AG04449 (cell line): ENCODE measurements at places on chromosomes 6 and 20.
A peak's percentile ranks its signal among the peaks of the same experiment; 100 is the strongest.

DNA sequence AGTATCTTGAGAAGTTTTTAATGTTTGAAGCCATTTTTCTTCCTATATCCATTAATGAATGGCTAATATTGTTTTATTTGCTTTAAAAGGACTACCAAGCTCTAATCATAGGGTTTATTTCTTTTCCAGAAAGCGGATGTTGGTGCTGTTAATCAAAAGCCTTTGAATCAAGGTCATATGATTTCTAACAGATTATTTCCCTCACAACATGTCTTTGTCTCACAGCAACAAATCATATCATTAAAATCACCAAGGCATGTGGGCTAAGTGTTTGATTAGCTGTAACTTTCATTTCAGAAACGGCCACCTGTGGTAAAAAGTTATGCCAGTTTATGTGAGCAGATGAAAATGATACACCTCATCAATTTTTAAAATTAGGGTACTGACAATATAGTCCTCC, 21.7 kb downstream of the TRAF3IP2 start:
- no peak for DNase-seq

GRCh38 chr6:69122407-69122773, 487.3 kb downstream of the ADGRB3 start:
- DNase-seq = no peak

GRCh38 chr6:33212857-33213165, 4.5 kb downstream of the RING1 start:
- DNase-seq = no peak

- DNase-seq = no peak
These were observed 347.9 kb upstream of the SPTLC3 start for GRCh38 chr20:12660918-12661317.

- no peak for DNase-seq
These were observed 106.3 kb downstream of the NKAIN2 start for GRCh38 chr6:123909989-123910388.

- no peak for DNase-seq
These were observed 20.9 kb upstream of the PNPLA1 start for GRCh38 chr6:36248980-36249379.

DNA sequence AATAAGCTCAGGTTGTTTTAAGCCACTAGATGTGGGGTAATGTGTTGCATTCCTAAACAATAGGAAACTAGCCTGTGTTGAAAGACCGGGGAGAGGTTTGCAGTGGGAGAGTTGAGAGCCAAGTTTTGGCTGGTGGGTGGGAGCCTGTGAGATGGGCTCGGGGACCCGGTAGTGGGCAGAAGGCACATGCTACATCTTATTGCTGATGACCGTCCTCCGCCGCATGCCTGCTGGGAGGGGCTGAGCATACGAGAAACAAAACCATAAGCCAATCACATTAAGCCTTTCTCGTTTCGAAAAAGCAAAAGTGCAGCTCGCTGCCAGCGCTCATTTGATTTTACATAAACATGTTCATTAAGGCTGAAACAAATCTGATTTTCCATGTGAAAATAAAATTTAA, 57.4 kb upstream of the MPC1 start:
- no peak for DNase-seq

DNA sequence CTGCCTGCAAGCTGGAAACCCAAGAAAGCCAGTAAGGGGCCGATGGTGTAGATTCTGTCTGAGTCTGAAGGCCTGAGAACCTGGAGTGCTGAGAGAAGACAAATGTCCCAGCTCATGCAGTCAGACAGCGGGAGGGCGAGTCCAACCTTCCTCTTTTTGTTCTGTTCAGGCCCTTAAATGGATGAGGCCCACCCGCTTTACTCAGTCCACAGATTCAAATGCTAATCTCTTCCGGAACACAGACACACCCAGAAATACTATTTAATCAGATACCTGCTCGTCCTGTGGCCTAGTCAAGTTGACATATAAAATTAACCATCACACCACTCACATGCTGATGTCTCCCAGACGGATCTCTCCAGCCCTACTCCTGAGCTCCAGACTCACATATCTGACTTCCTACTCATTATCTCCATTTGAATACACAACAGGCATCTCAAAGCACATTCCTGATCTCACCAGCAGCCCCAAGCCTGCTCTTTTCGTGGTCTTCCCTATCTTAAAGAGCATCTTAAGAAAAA, 26.7 kb upstream of the SRC start:
- DNase-seq = peak; percentile 57

- DNase-seq = no peak
These were observed 46.3 kb downstream of the MCM8 start for GRCh38 chr20:5996765-5997164.

GRCh38 chr6:139638179-139638941, 263.9 kb upstream of the CITED2 start:
- DNase-seq = no peak

DNA sequence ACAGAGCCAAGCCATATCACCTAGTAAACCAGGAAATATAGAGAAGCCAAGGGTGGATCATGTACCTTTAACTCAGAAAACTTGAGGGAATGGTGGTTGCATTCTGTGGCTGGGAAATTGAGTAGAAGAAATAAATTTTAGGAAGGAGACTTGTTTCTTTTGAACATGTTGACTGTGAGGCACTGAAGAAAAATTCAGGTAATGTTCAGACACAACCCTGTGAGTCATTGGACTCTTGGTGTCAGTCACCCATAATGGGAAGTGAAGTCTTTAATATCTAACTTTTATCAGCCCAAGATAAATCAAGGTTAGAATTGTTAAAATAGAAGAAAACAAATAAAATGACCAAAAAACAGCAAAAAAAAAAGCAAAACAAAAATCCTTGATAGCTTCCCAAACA, 98.8 kb upstream of the GRIK2 start:
- DNase-seq = no peak

DNA sequence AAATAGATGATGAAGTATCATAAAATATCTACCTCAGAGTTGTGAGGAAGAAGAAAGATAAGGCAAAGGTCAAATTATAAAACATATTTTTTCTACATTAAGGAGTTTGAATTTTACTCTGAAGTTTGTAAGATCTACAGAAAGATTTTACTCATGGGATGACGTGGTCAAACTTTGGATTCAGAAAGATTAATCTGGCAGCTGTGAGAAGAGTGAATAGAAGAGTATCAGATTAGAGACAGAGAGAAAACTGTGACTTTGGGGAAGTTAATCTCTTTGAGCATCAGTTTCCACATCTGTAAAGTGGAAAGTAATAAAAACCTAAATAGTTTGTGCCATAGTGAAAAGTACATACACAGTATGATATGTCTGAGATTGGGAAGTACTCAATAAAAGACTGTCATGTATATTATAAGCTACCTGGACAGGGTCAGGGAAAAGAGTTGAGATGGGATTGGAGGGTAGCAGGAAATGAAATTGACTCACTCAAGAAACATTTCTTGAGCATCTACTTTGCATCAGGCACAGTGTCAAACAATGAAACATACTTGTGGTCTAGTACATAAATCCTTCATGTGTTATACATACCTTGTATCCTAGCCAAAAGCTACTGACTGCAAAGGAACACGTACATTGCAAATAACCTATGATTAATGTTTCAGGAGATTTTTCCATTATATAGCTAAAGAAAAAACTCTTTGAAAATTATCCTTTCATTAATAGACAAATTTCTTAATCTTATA, 222.1 kb downstream of the TMEM200A start:
- peak; percentile 49 for DNase-seq

- no peak for DNase-seq
These were observed 24.4 kb downstream of the CNBD2 start for GRCh38 chr20:35992713-35993335.

GRCh38 chr6:157754351-157754750, 68.7 kb upstream of the SNX9 start:
- no peak for DNase-seq

DNA sequence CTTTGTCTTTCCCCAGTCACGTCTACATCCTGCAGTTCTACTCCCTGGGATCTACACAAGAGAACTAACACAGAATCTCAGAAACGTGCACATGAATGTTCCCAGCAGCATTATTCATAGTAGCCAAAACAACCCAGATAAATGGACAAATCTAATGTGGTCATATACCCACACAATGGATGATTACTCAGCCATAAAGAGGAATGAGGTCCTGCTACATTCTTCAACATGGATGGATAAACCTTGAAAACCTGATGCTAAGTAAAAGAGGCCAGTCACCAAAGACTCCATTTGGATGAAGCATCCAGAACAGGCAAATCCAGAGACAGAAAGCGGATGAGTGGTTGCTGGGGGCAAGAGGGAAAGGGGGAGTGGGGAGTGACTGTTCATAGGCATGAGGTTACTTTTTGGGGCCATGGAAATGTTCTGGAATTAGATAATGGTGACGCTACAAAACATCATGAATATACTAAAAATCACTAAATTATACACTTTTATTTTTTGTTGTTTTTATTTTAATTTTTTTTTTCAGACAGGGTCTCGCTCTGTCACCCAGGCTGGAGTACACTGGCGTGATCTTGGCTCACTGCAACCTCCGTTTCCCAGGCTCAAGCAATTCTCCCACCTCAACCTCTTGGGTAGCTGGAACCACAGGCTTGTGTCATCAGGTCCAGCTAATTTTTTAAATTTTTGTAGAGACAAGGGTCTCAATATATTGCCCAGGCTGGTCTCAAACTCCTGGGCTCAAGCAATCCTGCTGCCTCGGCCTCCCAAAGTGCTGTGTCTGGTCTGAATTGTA, 50.8 kb upstream of the DSN1 start:
- no peak for DNase-seq

DNA sequence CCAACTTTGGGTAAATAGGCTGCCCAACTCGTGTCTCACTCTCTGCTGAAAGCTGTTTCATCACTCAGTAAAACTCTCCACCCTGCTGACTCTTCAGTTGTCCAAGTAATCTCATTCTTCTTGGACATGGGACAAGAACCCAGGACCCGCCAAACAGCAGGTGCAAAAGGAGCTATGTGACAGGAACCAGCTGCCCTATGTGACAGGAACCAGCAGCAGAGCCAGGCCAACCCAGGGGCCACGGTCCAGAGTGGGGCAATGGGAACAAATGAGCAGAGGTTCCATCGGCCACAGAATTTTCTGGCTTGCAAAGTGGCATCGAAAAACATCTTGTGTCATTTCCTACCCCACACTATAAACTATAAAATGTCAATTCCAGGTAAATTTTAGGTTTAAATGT, 56.5 kb downstream of the MOXD1 start:
- no peak for DNase-seq

GRCh38 chr20:38200646-38201045, 35.6 kb upstream of the TGM2 start:
- no peak for DNase-seq

DNA sequence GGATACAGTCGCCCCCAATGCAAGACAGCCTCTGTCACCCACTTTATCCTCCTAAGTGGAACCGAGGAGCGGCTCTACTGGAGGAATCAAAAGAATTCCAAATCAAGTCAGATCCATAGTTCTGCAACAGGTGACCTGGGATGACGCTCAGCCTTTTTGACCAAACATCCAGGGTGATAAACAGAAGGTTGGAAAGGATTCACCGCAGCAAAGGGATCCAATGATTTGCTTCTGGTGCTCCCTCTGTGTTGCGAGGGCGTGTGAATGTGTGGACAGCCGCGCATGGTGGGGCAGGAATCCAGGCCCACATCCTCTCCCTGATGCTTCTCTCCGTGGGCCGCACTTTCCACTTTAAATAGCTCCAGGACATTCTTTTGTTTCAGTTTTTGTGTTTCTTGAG, 116.8 kb upstream of the CDH4 start:
- DNase-seq = no peak

- peak; percentile 29 for DNase-seq
These were observed 31.8 kb downstream of the FITM2 start for GRCh38 chr20:44279228-44279627.

- DNase-seq = no peak
These were observed 62.2 kb upstream of the PDE10A start for GRCh38 chr6:165725201-165725600.

DNA sequence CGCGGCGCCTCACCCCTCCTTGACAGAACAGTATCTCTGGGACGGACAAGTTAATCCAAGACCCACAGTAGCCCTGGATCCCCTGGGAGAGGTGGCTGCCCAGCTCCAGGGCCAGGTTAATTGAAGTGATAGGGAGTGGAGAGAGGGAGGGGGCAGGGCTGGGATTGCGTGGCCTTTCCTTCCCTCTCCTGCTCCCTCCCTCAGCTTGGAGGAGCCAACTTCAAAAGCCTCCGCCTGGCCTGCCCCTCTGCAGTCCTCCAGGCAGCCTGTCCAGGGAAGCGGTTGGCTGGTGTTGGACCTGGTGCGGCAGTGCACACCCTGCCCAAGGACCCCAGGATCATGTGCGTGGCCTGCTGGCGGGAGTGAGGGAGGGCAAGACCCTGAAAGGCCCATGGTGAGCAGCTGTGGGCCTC, at the start of gene C20orf204:
Gene C20orf204, plus strand, starts transcription at position 250 of the 413 bp plus-strand sequence. Its CDS starts 142 bp downstream, at position 392.
- no peak for DNase-seq

DNA sequence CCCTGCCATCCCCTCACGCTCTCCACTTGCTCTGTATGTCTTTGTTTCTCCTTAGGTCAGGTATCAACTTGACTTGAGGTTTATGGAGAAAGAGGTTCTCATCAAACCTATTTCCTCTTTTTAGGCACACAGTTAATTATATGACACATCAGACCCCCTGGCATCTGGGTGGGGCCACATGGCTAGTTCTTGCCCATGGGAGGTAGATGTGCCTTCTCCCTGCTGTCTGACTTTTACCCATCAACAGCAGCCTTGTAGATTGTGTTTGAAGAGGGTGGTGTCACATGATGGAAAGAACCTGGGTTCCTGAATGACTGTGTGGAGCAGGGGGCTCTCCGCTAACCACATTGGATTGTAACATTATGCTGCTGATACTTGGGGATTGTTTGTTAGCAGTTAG, 7.2 kb upstream of the UQCC2 start:
- no peak for DNase-seq

DNA sequence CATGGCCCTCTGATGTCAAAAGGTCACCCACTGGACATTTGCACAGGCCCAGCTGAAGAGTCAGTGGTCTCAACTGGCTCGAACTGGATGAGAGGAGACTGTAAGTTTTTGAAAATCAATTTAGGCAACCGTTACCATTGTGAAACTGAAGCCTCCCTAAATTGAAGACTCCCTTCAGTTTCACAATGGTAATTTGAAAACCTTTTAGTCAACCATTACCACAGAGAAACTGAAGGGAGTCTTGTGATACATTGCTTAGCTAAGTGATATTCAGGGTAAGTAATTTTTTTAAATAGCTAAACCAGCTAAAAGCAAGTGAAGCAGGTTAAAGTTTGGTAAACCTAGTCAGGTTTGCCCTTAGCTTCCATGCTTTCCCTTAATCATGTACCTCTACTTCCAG, 197.3 kb upstream of the NT5E start:
- no peak for DNase-seq

DNA sequence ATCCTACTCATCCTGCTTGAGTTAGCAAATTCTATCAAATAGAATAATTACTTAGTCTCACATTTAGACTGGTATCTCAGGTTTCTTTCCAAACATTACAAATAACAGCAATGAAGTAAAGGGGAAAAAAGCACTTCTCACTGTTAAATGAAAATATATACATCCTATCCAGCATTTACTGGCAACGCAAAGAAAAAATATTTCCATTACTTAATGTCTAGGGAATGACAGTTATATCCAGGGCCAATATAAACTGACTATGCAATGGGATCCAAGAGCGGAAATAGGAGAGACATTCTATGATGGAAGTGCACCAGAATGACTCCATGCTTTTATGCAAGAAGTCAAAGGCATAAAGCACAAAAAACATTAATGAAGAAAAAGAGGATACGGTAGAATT, 60.3 kb downstream of the ME1 start:
- DNase-seq = no peak

GRCh38 chr20:58306421-58307261, 2.9 kb upstream of the RAB22A start:
- DNase-seq = peak; percentile 17
